ENCODE measurements at places on chromosomes 6 and 20. TPM values are rescaled to one million over a fixed set of nuclear protein-coding genes. Genes with fewer than 3 reads are reported as not detected.

Gene COX4I2
- total RNA-seq: not detected

Gene PACRG
- total RNA-seq: 0.78 TPM

Gene TMEM217
- 3.1 TPM for total RNA-seq

Gene GABRR1
- not detected for total RNA-seq

Gene SPATA25
- 0.76 TPM for total RNA-seq

- peaks cover 21% of the 10 kb centered on the region for H3K27me3 ChIP-seq
- no peak overlapping the region for H3K27ac ChIP-seq
- H3K4me1 ChIP-seq: peaks cover 7% of the 10 kb centered on the region
These were observed 77.0 kb downstream of the JPH2 start for GRCh38 chr20:44109951-44110361.

DNA sequence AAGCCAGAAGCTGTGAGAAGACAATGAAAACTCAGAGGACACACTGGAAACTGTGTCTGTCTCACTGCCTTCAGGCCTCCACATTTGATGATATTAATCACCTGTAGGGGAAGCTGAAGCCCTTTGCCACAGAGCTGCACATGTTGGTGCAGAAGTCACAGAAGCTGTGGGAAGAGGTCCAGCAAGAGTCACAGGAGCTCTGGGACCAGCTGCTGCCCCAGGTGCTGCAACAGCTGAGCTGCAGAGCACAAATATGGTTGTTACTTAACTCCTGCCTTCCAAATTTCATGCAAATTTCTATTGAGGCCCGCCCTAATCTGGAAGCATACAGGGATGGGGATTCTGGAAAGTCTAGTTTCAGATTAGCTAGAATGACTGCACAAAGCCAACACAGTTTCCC lies 169.3 kb downstream of the OGFRL1 start:
- peaks cover 2% of the 10 kb centered on the region for H3K27me3 ChIP-seq
- H3K4me1 ChIP-seq: no peaks in the 10 kb centered on the region
- H3K4me3 ChIP-seq: no peak overlapping the region
- H3K27ac ChIP-seq: no peak overlapping the region
- no peaks in the 10 kb centered on the region for H3K36me3 ChIP-seq

GRCh38 chr20:45779011-45779915 lies 12.4 kb downstream of the WFDC3 start:
- H3K36me3 ChIP-seq: no peaks in the 10 kb centered on the region
- no peak for DNase-seq
- H3K27me3 ChIP-seq: peaks cover 11% of the 10 kb centered on the region
- peaks cover 31% of the 10 kb centered on the region for H3K4me1 ChIP-seq
- H3K4me3 ChIP-seq: no peak overlapping the region

GRCh38 chr6:2819978-2820377 lies 21.7 kb downstream of the SERPINB1 start:
- no peak overlapping the region for H3K4me3 ChIP-seq
- no peak overlapping the region for H3K27ac ChIP-seq
- H3K4me1 ChIP-seq: peaks cover 25% of the 10 kb centered on the region
- H3K36me3 ChIP-seq: peaks cover 10% of the 10 kb centered on the region
- H3K27me3 ChIP-seq: peaks cover 2% of the 10 kb centered on the region

- H3K4me3 ChIP-seq: no peak overlapping the region
- no peak overlapping the region for H3K27ac ChIP-seq
- H3K27me3 ChIP-seq: no peaks in the 10 kb centered on the region
- no peaks in the 10 kb centered on the region for H3K4me1 ChIP-seq
These were observed 207.0 kb upstream of the CDH4 start for GRCh38 chr20:61045091-61045490.

GRCh38 chr6:139943391-139943790 lies 568.9 kb upstream of the CITED2 start:
- H3K27ac ChIP-seq: no peak overlapping the region
- H3K27me3 ChIP-seq: no peaks in the 10 kb centered on the region
- no peak overlapping the region for H3K4me3 ChIP-seq
- no peaks in the 10 kb centered on the region for H3K4me1 ChIP-seq
- no peaks in the 10 kb centered on the region for H3K36me3 ChIP-seq

DNA sequence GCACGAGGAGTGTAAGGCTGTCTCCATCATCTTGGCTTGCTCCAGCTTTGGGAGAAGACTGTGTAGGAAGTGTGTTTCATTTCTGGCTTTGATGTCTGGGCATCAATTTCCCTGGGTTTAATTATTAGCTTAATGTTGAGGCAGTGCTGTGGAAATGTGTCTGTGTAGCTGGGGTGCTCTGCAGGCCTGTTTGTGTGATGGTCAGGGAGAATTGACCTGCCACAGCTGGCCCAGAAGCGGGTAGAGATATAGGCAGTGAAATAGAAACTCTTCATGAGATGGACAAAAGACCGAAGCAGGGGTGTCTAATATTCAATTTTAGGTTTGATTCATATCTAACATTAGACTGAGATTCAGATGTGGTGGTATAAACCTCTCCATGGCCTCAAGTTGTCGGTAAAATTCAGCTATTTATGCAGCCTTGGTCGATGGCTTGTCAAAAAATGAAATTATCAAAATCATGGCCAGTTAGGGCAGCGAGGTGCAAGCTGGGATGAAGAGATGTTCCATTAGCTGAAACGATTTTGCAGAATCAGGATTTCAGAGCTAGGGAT lies 95.3 kb upstream of the SNX9 start:
- H3K36me3 ChIP-seq: peaks cover 2% of the 10 kb centered on the region
- H3K4me3 ChIP-seq: no peak overlapping the region
- H3K4me1 ChIP-seq: no peaks in the 10 kb centered on the region
- DNase-seq: no peak
- peaks cover 19% of the 10 kb centered on the region for H3K27me3 ChIP-seq
- H3K27ac ChIP-seq: no peak overlapping the region

DNA sequence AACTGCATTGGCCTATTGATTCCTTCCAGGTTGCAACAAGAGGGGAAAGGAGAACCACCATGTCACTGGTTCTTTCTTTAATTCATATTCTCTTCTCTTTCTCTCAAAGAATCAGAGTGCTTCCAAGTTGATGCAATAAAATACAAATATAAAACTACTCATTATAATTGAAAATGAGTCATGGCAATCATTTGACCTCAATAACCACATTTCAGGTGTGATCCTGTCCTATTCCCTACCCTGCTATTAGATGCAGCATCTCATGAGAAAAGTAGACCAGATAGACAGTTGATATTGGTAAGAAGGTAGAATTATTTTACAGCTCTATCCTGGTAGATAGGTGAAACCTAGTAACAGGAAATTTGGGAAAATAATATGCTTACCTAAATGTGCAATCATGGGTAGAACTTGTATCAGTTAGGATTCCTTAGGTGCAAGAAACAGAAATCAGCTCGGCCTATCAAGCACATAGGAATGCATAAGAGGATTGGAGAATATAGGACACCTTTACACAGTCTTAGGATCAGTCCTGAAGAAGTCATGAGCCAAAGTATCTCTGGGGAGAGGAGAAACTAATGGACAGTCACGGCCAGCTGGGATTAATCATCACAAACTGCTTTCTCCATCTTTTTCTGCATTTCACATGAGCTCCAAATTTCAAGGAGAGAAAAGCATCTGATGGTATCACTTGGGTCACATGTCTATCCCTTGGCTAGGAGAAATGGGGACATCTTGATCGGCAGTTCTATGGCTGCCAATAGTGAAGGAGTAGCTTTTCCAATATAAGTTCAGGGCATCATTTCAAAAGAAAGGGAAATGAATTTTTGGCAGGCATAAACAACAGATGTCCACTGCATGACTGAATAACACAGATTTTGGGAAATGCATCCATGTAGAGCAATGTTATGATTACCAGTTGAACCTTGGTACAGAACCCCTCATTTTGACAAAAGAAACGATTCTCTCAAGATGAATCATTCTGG lies 19.3 kb upstream of the RNF146 start:
- no peaks in the 10 kb centered on the region for H3K4me1 ChIP-seq
- peaks cover 8% of the 10 kb centered on the region for H3K27me3 ChIP-seq
- no peak overlapping the region for H3K27ac ChIP-seq
- no peaks in the 10 kb centered on the region for H3K36me3 ChIP-seq
- no peak for DNase-seq

GRCh38 chr6:40138273-40138720 lies 204.0 kb upstream of the MOCS1 start:
- no peaks in the 10 kb centered on the region for H3K4me1 ChIP-seq
- no peak for DNase-seq
- no peaks in the 10 kb centered on the region for H3K36me3 ChIP-seq
